ENCODE measurements at places on chromosomes 13 and 19.

GRCh38 chr19:39951065-39951650, 16.7 kb upstream of the FCGBP start:
- DNase-seq = no peak

DNA sequence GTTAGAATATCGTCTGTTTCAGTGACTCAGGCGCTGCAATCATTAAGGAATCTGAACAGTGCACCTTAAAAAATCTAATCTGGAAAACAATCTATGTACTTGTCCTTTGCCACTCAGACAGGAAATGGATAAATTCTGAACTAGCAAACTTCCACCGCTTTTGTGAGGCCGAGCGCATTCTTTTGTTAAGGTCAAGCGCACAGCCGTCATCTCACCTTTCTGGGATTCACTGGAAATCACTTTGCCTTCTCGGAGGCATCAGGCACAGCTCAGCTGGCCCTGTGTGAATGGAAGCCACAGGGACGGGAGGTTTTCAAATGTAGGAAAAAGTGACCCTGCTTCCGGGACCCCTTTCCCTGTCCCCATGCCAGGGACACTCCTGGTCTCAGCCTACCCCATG, 28.2 kb upstream of the SPACA7 start:
- no peak for DNase-seq

DNA sequence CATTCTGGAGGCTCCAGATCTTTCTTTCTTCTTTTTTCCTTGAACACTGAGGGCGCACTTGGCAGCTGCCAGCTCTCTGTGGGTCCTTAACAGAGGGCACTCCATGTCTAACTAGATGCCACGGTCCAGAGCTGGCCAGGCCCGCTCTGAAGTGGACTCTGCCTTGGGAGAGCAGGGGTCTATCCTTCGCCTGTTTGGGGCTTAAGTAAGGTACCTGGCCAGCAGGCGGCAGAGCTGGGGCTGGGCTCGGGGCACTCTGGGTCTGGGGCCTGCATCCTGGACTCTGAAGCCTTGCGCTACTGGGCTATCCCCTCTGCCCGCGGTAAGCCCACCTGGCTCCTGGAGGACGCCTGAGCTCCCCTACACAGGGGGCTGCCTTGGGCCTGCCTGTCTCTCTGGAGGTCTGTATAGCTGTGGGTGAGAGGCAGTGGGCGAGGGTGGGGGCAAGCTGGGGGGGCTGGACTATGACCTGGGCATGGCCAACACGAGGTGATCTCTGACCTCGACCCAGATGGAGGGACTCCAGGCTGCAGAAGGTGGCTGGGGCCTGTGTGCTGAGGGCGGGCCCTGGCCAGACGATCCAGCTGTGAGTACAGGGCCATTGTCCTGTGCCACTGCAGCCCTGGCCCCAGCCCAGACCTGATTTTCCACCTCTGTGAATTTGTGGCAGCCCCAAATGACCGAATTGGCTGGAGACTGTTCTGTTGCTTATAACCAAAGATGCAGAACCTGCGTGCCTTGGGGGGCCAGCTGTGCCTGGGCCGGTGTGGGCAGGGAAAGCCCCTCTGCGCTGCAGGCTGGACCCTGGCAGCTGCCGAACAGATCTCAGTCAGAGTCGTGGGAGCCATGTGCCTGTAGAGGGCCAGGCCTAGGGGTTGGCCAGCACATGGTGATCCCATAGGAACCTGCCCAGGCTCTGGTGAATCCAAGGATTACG, 26.5 kb downstream of the CEBPG start:
- DNase-seq = no peak

- no peak for DNase-seq
Observed at GRCh38 chr13:24092108-24092507, 68.4 kb upstream of the SPATA13 start.

GRCh38 chr13:47135800-47136503, 239.1 kb upstream of the HTR2A start:
- no peak for DNase-seq

GRCh38 chr13:97344265-97345175, 89.4 kb upstream of the RAP2A start:
- DNase-seq = no peak

GRCh38 chr19:7863971-7864689, 10.1 kb downstream of the PRR36 start:
- no peak for DNase-seq

DNA sequence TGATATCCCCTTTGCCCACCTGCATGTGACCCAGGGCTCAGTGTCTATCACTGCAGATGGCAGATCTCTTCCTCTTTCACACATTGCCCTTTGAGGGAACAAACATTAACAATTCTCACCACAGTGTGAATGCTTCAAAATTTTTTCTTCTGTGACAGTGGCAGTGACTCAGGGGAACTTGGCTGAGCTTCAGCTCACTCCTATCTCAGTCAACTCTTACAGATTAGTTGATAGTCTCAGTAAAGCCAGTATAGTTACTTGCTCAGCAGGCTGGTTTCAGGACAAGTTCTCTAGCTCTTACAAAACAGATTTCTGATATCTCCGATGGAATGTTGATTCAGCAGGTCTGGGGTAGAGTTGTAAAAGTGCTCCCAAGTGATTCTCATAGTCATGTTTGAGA, 166.9 kb downstream of the DLEU7 start:
- no peak for DNase-seq

- DNase-seq = no peak
Observed at GRCh38 chr13:77810878-77811277, 107.8 kb downstream of the EDNRB start.

- DNase-seq = no peak
Observed at GRCh38 chr19:5171711-5172110, 168.9 kb downstream of the PTPRS start.

GRCh38 chr19:30428844-30429243, 56.7 kb downstream of the ZNF536 start:
- no peak for DNase-seq

DNA sequence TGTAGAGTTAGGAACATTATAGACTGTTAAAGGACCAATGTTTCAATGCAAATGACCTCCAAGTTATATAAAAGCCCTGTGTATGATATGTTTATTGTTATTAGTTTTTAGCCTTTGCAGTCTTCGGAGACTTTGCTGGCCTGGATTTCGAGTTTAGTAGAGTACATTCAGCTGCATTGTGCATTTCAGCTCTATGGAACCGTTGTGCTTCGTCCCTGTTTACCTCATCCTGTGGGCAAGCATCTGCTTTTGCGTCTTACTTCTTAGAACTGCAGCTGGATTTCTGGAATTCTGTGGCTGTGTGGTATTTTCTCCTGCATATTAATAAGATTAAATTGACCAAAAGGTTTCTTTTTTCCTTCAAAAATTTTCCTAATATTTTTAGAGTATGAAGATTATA, 138.6 kb downstream of the KCNRG start:
- no peak for DNase-seq

- no peak for DNase-seq
Observed at GRCh38 chr13:100544866-100545683, 43.5 kb downstream of the GGACT start.

DNA sequence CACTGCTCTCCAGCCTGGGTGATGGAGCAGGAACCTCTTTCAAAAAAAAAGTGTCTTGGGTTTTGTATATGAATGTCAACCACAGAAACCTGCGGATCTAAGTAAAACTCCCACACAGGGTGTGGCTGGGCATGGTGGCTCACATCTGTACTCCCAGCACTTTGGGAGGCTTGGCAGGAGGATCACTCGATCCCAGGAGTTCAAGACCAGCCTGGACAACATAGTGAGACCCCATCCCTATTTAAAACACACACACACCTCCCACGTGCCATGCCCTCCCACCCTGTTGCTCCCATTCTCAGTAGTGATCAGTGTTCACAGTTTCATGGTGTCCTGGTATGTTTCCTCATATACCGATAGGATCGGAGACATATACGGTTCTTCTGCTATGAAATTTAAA, 9.2 kb downstream of the TMED1 start:
- DNase-seq = no peak

- no peak for DNase-seq
Observed at GRCh38 chr13:33004511-33004910, 11.7 kb upstream of the KL start.

DNA sequence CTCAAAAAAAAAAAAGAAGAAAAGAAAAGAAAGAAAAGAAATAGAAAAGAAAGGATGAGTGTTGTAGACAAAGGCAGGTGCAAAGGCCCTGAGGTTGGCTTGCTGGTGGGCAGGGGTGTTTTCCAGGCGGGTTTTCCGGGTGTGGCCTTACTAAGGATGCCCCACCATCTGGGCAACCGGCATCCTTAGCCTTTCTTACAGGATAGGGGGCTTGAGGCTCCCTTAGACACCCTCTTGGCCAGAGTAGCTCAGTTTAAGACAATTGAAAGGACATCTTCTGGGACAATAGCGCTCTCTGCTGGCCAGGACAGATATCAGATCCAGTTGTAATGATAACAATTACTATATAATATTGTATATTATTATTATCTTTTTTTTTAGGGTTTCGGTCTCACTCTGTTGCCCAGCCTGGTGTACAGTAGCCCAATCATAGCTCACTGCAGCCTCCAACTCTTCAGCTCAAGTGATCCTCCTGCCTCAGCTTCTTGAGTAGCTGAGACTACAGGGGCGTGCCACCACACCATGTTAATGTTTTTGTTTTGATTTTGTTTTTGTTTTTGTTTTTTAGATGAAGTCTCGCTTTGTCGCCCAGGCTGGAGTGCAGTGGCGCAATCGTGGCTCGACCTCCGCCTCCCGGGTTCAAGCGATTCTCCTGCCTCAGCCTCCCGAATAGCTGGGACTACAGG, 1.4 kb upstream of the QTRT1 start:
- peak; percentile 44 for DNase-seq

- DNase-seq = peak; percentile 98
Observed at GRCh38 chr19:55605207-55605636, 225 bp upstream of the ZNF865 start.

DNA sequence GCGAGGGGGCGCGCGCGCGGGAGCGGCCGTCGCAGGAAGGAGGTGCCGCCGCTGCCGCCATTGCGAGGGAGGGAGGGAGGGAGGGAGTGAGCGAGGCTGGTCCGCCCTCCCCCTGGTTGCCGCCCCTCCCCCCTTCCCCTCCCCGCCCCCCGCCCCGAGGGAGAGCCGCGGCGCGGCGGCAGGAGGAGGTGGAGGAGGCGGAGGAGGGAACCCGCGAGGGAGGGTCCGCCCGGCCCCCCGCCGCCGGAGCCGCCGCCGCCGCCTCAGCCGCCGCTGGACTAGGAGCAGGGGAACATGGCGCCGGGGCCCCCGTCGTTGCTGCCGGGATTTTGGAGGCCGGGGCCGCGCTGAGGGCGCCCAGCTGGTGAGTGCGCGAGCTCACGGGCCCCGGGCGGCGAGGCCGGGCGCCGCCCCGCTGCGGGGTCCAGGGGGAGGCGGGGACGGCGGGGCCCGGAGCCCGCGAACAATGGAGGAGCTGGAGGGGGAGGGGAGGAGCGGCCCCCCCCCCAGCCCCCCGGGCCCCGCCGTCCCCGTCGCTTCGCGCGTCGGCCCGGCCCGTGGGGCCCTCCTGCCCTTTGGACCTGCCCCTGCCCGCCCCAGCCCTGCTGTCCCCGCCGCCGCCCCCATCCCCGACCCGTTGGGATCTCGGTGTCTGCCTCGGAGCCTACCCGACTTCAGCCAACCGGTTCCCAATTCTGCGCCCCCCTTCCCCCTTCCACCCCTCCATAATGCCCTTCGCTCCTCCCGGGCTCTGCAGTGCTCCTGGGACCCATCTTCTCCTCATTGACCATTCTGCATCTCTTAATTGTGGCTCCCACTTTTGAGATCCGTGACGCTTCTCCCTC, at the start of gene ARHGAP35:
TSS of gene ARHGAP35 (plus strand) at position 152 of the 845 bp plus-strand sequence. CDS start 57,679 bp downstream, outside the sequence.
- DNase-seq = peak; percentile 35

- DNase-seq = no peak
Observed at GRCh38 chr13:41354416-41354815, 43.3 kb downstream of the NAA16 start.

DNA sequence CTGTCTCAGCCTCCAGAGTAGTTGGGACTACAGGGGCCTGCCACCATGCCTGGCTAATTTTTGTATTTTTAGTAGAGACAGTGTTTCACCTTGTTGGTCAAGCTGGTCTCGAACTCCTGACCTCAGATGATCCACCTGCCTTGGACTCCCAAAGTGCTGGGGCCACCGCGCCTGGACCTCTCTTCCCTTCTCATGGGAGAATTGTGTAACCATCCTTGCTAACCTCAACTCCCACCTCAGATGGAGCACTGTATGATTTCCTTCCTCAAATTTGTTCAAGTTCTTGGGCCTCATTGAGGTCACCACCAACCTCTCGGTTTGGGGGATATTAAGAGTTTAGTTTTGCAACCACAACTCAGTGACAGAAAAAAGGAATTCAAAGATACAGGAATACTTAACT, 10.7 kb downstream of the LILRA5 start:
- DNase-seq = no peak

- no peak for DNase-seq
Observed at GRCh38 chr19:911197-912033, 1.6 kb downstream of the R3HDM4 start.

DNA sequence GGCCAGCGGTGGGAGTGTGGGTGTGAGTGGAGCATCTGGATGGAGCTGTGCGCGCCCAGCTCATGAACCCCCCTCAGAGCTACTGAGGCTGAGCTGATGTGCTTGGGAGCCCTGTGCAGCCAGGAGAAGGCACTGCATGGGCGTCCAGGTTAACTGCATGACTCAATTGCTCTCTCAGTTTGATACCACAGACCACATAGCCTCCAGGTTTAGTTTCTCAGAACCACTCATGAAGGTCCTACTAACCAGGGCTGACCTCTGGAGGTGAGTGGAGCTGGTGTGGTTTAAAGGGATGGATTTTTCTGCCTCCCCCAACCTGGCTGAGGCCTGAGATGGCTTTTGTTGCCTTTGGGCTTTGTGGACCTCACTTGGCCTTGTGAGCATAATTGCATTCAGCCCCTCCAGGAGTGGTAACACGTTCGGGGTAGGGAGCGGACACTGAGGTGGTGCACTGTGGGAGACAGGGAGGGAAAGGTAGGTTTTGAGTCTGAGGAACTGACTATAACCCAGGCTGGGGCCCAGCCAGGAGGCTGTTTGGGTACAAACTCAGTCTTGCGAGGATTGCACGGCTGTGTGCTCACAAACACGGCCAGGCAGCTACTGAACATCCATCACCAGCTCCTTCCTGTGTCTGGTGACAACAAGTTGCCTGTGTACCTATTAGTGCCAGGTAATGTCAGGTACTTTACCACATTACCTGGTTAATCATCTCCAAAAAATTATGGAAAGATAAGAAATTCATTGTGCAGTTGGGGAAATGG, 97.5 kb downstream of the RGCC start:
- no peak for DNase-seq

DNA sequence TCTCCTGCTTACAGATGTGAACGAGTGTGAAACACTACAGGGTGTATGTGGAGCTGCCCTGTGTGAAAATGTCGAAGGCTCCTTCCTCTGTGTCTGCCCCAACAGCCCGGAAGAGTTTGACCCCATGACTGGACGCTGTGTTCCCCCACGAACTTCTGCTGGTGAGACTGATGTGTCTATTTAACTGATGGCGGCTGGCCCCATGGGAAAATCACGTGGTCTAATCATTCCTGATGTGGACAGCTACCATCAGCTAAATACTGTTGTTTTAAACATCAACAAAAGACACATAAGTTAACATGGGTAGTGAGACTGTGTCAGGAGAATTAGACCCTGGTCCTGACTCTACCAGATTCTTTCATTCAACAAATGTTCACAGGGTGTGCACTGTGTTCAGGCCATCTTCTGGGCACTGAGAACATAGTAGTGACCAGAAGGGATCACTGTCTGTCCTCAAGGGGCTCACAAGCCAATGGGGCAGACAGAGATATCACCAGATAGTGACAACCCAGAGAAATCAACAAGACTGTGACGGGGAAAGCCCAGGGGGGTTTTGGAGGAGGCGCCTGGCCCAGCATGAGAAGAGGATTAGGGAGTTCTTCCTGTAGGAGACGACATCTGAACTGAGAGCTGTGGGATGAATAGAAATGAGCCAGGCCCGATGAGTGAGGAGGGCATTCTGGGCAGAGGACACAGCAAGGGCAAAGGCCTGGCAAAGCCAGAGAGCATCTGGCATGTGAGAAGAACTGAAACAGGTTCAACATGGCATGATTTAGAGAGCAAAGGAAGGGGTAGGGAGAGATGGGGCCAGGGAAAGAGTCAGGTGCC, 18.4 kb downstream of the LTBP4 start:
- no peak for DNase-seq
